ENCODE measurements at places on chromosomes 12 and 14. TPM values are rescaled to one million over a fixed set of nuclear protein-coding genes. Genes with fewer than 3 reads are reported as not detected.

UBE2N gene
- total RNA-seq: 407 TPM

TSPAN11 gene
- not detected for total RNA-seq

DEGS2 gene
- total RNA-seq: not detected

NRL gene
- total RNA-seq: 1.3 TPM

AHNAK2 gene
- total RNA-seq: 52.6 TPM

PGF gene
- 76.1 TPM for total RNA-seq

NOPCHAP1 gene
- total RNA-seq: 14.8 TPM

CDCA3 gene
- 129 TPM for total RNA-seq

SLC6A12 gene
- not detected for total RNA-seq

ARL1 gene
- total RNA-seq: 63.6 TPM

CYP46A1 gene
- not detected for total RNA-seq

ATF1 gene
- 65.4 TPM for total RNA-seq

GALNT16 gene
- 12.6 TPM for total RNA-seq

RPS26 gene
- 855 TPM for total RNA-seq

TIMM9 gene
- total RNA-seq: 51.5 TPM

OVCH1 gene
- total RNA-seq: not detected

DBX2 gene
- not detected for total RNA-seq

KRT6C gene
- total RNA-seq: not detected

GSC gene
- not detected for total RNA-seq

CEP83 gene
- total RNA-seq: 11.6 TPM

PLEKHH1 gene
- total RNA-seq: 4.3 TPM

SLC35F4 gene
- total RNA-seq: 0.13 TPM

PTCSC3 gene
- not detected for total RNA-seq

LHX5 gene
- total RNA-seq: not detected

CRACR2A gene
- 29.8 TPM for total RNA-seq

TNS2 gene
- 32.5 TPM for total RNA-seq

C1S gene
- total RNA-seq: 3.3 TPM

All from HT1080 (cell line).